ENCODE measurements at places on chromosomes 12 and 14.

- DNase-seq, result no peak
Observed at GRCh38 chr12:118354903-118355302, 17.8 kb downstream of the TAOK3 start.

- no peak for DNase-seq
Observed at GRCh38 chr12:9649532-9649940, 20.0 kb upstream of the CLEC2D start.

- DNase-seq, result no peak
Observed at GRCh38 chr14:92801917-92802316, 7.8 kb downstream of the GOLGA5 start.

DNA sequence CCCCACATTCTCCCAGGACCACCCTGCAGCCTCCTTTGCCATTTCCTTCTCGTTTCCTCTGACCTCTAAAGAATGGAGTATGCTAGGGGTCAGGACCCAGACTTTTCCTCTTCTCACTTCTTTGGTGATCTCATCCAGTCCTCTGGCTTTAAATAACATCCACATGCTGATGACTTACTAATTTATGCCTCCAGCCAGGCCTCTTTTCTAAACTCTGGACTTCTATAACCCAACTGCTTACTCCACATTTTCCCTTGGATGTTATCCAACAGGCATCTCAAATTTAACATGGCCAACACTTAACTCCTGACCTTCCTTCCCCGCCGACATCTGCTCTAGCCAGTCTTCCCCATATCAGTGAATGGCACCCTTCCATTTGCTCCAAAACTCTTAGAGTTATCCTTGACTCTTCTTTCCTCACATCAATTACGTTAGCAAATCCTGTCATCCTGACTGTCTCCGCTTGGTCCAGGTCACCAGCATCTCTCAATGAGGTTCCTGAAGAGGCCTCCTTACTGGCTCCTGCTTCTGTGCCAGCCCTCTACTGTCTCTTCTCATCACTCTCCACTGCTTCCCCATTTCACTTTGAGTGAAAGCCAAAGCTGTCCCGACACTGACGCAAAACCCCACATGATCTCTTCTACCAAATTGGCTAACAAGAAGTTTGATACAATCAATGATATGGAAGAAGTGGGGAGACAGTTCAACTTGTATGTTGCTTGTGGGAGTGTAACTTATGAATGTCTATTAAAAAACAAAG lies 42.7 kb downstream of the TMBIM6 start:
- no peak for DNase-seq

DNA sequence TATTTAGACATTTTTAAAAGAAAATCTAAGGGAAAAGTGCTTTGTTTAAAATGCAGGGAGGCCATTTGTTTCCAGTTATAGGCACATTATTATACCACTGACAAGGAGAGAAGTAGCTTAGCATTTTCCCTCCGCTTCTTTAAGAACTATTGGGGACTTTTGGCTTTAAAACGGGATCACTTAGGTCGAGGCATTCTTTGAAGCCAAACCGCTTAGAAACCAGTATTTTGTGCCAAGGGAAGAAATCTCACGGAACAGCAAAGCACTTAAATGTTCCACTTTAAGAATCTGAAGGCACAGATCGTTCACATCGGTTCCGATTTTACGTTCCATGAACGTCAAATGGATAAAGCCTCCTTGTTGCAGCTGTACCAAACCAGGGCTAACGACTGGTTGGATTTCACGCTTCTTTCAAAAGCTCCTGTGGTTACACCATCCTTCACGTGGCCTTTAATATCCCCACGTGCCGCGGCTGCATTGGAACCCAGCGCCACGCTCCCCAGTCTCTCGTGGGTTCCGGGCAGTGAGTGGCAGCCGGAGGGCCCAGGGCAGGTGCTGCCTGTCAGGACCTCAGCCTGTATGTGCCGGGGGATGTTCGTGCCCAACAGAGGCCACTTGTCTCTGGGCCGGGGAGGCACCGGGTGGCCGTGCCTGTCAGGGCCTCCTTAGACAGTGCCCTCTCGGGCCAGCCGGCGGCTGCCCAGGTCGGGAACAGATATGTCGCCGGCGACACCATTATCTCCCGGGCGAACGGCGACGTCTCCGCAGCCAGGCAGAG lies 195.4 kb downstream of the KIF26A start:
- DNase-seq, result no peak
